ENCODE measurements at places on chromosomes 2 and 18.
A peak's percentile ranks its signal among the peaks of the same experiment; 100 is the strongest.

DNA sequence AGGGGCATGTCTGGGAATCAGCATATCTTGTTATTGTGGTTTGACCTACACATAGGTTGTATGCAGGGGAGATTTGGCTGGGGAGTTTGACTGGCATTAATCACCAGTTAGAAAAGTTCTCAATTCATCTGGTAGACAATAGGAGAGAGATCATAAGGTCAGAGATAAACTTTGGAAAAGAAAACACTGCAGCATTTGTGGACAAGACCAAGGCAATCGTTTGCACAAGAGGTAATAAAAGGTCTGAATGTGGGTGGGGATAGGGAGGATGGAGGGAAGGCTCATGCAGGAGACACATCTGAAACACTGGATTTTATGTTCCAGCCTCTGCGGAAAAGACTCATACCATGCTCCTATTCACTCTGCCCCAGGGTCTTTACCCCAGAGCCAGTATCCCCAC lies 136.9 kb downstream of the MAIP1 start:
- no peak for DNase-seq

GRCh38 chr2:163735685-163736432 lies at the start of gene FIGN:
TSS of gene FIGN (minus strand) at chr2:163736008. CDS start at chr2:163734927, 1,081 bp downstream.
- no peak for DNase-seq

GRCh38 chr2:166972002-166972401 lies 83.7 kb downstream of the XIRP2 start:
- DNase-seq, result no peak

- no peak for DNase-seq
Observed at GRCh38 chr2:48727560-48727959, 28.0 kb downstream of the LHCGR start.

DNA sequence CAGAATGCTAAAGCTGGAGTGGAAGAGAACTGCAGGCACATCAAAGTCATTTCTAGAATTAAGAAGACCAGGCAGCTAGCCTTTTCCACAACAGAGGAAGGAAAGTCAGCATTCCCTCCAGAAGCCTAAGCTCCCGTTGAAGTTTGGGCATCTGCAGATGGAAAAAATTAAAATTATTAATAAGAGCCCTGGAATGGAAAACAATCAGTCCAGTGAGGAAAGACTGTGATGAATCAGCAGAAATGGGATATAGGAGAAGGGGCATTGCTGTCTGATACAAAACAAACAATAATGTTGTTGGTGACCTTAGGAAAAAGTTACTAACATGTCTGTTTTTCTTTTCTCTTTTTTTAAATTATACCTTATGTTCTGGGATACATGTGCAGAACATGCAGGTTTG lies 450.7 kb upstream of the SLC14A2 start:
- no peak for DNase-seq

GRCh38 chr18:6505498-6505875 lies 90.8 kb upstream of the L3MBTL4 start:
- DNase-seq, result no peak

GRCh38 chr2:71389384-71390072 lies 57.9 kb downstream of the ZNF638 start:
- no peak for DNase-seq

DNA sequence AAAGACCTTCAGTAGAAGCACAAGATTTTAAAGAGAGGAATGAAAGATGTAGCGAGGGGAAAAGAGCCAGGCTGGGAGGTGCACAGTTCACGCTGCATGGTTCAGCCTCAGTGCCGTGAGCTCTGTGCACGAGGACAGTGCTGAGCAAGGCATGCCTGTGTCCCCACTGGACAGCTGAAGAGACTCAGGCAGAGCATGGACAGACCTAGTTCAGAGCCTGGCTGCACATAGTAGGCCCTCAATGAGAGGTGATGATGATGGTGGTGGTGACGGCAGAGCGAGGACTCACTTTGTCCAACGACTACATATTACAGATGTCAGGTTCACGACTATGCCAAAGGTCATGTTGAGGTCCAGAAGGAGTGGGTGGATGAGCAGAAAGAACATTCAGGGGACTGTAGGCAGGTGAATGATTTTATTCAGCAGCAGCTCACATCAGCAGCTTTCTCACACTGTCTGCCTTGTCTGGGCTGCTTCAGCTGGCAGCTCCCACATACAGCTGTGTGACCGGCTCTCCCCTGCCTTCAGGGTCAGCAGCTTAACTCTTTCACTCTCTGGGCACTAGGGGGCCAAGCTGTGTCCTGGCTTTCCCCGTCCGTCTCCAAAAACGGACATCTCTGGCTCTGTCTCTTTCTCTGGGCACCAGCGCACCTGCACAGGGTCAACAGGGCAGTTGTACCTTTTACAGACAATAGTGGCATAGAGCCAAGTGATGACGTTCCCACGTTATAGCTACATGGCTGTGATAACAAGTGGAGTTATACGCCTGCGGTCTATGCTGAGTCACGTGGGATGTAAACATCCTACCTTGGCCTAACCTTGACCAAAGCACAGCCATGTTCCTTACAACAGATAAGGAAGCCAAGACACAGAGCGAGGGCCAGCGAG lies 128.8 kb upstream of the MSH6 start:
- no peak for DNase-seq

DNA sequence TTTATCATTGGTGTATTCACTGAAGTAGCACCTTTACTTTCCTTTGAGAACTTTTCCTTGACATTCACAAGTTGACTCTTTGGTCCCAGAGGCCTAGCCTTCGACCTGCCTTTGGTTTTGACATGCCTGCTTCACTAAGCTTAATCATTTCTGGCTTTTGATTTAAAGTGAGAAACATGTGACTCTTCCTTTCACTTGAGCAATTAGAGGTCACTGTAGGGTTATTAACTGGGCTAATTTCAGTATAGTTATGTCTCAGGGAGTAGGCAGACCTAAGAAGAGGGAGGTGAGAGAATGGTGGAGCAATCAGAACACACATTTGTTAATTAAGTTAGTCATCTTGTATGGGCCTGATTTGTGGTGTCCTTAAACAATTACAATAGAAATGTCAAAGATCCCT lies 1040.7 kb upstream of the SLC39A10 start:
- DNase-seq, result no peak

DNA sequence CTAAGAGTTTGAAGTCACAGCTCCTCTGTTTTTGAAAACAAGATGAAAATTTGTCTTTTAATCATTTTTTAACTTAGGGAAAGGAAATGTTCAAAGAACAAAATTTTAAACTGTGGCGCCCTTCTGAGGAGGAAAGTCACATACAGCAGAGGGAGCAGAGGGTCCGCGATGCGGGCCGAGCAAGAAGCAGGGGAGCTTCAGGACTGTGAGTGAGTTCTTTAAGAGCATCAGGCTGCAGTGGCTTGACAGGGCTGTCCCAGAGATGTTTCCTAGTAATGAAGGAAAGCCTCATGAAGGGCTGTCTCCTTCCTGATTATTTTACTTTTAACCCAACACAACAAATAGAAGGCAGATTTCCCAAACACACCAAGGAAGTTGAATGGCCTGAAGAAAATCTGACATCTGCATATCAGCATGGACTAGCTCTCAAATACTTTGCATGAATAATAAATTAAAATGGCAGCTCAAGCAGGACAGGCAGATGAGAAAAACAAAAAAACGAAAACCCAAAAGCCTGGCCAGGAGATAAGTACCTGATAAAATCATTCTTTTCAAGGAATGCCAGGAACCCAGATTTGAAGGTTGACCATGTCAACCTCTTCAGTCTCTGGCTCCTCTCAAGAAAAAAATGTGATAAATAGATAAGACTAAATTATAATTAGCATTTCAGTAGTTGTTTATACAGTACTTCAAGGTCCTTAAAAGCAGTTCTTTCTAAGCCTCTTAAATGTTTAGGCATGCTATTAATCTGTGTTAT lies 60.8 kb downstream of the SLC40A1 start:
- no peak for DNase-seq

GRCh38 chr2:226583715-226584114 lies 215.9 kb downstream of the IRS1 start:
- DNase-seq, result no peak

DNA sequence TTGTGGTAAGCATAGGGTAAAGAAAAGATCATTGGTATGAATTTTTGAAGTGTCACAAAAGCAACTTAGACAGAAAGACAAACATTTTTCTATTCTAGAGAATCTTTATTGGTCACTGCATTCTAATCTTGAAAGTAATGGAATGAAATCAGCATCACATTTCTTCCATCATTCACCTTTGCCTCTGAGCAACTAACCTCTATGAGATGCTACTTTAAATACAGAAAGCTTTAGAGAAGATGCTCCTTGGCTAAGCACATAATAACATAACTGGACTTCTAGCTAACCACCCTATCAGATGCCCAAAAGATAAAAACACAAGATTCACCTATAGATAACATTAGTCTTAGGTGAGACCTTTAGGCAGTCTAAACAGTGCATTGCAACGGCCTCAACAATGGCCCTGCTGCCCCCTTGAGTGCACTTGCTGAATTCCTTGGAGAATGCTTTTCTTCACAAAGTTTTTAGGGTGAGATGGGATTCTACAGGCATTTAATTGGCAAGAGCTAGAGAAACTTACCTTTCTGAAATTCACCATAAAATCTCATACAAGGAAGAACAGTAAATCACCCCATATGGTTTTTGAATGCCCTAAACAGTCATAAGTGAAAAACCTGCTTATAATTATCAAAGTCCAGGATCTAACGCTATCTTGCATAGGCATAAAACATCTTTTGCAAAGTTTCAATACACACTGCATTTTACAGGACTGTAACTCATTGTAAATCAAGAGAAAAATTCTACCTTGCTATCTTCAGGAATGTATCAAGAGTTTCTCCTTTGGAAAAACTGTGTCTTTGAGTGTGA lies 791.3 kb upstream of the CHAC2 start:
- no peak for DNase-seq

DNA sequence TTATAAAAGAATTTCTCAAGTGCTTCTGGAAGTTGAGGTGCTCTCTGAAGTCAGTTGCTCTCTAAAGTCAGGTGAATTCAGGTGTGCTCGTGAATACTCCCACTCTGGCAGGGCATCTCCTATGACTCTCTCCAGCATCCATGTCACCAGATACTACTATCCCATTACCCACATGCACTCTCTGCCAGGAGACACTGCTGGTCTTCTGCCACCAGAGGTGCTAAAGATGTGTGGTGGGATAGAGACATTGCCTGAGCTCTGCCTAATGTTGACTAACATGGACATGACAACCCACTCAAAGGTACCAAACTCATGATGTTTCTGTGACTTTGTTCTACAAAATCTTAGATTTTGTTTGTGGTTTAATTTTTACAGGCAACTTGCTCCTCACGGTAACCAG lies 106.4 kb upstream of the HNRNPA3 start:
- DNase-seq, result no peak

GRCh38 chr2:8409461-8410260 lies 272.2 kb upstream of the ID2 start:
- peak; percentile 52 for DNase-seq

- DNase-seq, result no peak
Observed at GRCh38 chr2:133240491-133241223, 327.6 kb downstream of the NCKAP5 start.

- no peak for DNase-seq
Observed at GRCh38 chr2:19371996-19372582, 13.7 kb upstream of the OSR1 start.

- DNase-seq, result no peak
Observed at GRCh38 chr2:238425979-238426567, 654 bp upstream of the ASB1 start.

DNA sequence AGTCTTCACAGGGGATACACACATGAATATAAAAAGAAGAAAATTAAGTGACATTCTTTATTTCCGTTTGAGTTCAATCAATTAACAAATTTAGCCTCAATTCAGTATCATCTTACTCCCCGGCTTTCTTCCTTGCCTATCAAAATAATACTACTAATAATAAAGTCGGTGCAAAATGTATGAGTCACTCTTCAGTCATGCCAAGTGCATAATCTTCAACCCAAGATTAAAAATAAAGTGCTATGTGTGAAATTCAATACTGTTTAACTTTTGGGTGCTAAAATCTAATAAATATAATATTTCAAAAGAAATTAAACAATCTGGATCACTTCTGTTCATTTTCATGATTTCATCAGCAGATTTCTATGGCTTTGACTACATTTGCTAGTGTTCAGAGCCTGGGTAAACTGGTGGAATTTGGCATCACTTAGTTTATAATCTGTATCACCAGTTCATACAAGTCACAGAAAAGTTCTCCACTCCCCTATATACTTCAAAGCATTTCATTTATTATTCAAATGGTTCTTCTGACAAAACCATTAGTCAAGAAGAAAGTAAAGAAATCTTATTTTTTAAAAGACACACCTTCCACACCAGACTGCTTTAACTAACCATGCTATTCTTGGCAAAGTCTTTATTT lies 183.6 kb downstream of the THADA start:
- DNase-seq, result no peak

GRCh38 chr2:50645346-50645745 lies 386.6 kb downstream of the NRXN1 start:
- no peak for DNase-seq

GRCh38 chr2:205681401-205682238 lies 681 bp upstream of the NRP2 start:
- no peak for DNase-seq

Measured in inflammatory macrophage treated with lipopolysaccharide for 1 hour (primary cell).